ENCODE measurements at places on chromosomes 5 and 9.
A peak's percentile ranks its signal among the peaks of the same experiment; 100 is the strongest.

GRCh38 chr9:91332546-91333231 lies 29.0 kb downstream of the AUH start:
- DNase-seq = no peak

GRCh38 chr9:77614645-77615044 lies 33.5 kb downstream of the GNA14 start:
- no peak for DNase-seq

GRCh38 chr5:137491121-137491520 lies 8.0 kb downstream of the SPOCK1 start:
- no peak for DNase-seq

- no peak for DNase-seq
These were observed 4.7 kb downstream of the SKP2 start for GRCh38 chr5:36156619-36157018.

DNA sequence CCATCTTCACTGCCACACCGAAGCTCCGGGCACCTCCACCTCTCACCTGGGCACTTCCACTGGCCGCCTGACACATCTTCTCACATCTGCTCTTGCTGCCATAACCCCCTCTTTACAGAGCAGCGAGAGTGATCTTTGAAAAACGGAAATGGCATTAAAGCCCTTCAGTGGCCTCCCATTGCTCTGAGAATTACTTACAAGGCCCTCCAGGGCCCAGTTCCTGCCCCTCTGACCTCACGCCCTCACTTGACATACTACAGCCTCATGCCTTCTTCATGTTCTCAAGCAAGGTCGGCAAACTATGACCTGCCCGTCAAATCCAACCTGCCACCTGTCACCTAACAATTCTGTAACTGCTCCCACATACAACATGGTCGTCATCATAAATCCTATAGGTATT lies 187.3 kb downstream of the NR3C1 start:
- no peak for DNase-seq

- DNase-seq = no peak
These were observed 20.2 kb upstream of the SPARC start for GRCh38 chr5:151706906-151707305.

DNA sequence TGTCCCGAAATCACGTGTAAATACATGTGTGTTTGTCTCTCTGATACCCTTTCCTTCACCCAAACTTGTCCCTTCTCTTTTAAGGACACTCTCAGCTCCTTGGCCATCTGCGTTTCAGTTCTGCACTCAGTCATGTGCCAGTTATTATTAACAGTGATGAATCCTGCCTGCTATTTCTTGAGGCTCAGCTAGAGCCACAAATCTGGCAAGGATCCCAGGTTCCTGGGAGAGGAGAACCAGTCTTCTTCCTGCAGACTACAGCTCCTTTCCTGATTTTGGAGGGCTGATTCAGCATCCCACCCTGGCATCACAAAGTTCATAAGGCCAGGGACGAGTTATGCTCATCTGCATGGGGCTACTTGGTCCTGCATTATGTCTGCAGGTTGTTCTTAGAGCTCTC lies 5.6 kb downstream of the MAMDC2 start:
- DNase-seq = no peak

DNA sequence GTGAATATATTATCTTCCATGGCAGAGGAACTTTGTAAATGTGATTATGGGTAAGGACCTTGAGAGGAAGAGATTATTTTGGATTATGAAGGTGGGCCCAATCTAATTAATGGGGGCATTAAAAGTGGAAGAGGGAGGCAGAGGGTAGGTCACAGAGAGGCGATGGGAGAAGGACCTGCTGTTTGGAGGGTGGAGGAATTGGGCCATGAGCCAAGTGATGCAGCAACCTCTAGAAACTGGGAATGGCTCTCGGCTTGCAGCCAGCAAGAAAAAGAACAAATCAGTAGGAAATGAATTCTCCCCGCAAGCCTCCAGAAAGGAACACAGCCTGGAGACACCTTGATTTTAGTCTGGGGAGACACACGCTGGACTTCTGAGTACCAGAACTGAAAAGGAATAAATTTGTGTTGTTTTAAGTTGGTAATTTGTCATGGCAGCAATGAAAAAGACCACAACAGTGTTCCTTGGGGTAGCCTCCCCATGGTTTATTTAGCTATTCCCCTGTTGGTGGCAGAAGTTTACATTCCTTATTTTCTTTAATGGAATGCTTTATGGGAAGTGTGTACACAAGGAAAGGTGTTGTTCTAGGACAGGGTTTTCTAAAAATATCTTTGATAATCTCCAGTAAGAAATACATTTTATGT lies 103.6 kb downstream of the HSPA4 start:
- no peak for DNase-seq

GRCh38 chr5:40680741-40681362 lies 1.1 kb downstream of the PTGER4 start:
- DNase-seq = peak; percentile 64

- DNase-seq = no peak
These were observed 48.1 kb upstream of the OLFM1 start for GRCh38 chr9:135039266-135039870.

GRCh38 chr5:56227691-56228090 lies 5.4 kb downstream of the ANKRD55 start:
- DNase-seq = no peak

GRCh38 chr9:110007477-110008270 lies 200.3 kb downstream of the C9orf152 start:
- no peak for DNase-seq

GRCh38 chr9:128459011-128459410 lies 3.2 kb downstream of the ODF2 start:
- DNase-seq = no peak

- no peak for DNase-seq
These were observed 19.9 kb downstream of the NDST1 start for GRCh38 chr5:150527808-150528207.

DNA sequence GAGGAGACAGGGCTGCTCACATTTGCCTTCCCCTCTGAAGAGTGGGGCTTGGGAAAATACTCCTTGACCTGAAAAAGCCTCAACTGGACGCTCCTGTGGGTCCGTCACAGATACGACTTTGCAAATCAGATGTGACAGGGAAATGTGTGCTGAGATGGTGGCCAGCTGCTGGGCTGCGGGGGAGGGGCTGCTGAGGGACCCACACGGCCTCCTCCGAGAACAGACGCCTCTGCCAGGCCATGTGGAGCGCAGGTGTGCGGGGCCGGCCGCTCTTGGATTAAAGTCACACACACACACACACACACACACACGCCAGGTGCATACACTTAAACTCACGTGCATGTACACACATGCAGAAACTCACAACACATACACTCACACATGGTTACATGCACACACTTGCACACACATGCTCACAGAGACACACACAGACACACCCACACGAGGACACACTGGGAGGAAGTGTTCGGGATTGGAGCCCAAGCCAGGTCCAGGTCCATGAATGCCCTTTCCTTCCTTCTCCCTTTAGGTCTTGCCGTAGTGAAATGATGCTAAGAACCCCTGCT lies 167.4 kb downstream of the GAPVD1 start:
- no peak for DNase-seq

DNA sequence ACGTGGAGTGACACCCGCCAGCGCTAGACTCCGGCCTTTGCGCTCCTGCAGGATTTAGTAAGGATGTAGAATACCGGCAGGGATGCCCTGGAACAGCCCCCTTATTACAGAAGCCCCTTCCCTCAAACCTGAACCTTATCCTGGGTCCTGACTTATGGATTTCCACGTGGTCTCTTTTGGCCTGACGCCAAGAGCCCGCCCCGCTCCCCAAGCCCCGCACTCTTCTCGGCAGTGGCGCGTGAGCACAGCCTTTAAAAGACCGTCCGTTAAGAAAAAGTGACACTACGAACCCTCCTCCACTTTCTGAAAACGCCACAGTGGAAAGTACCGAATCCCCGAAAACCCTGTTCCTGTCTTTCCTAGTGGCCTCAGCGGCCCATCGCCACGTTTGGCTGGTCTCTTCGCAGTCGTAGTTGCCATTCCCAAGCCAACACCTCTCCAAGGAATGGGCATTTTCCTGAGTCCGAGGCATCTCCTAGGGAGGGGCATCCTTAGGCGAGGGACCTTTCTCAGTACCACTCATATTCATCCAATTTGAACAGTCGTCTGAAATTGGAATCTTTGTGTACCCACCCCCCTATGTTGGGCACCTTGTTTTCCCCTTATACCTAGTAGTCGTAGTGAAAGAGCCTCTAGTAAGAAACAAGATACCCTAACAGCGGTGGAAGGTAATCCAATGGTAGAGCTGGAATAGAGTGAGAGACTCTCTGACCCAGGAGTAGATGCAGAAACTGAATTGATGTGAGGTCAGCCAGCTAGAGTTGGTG lies 732 bp upstream of the MCIDAS start:
- DNase-seq = no peak

GRCh38 chr9:5879419-5880181 lies 11.1 kb upstream of the MLANA start:
- no peak for DNase-seq

GRCh38 chr9:36995927-36996705 lies 38.0 kb downstream of the PAX5 start:
- peak; percentile 58 for DNase-seq

DNA sequence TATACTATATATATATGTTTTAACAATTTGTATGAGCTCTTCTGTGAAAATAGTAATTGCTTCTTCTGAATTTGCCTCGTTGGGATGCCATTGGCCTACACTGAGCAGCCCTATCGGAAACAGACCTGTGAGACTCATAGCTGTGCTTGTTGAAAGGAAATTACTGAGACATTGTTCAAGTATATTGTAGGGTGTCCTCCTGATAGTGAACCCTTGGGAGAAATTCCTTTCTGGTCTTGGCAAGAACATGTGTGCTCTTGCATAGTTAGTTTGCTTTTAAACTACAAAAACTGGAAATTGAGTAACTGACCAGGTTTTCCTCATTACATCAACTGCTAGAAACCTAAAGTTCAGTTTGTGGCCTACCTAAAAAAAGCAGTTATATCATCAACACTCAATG lies 160.9 kb downstream of the LURAP1L start:
- DNase-seq = no peak

- DNase-seq = no peak
These were observed 151.9 kb downstream of the NDUFS4 start for GRCh38 chr5:53712327-53712726.

- DNase-seq = no peak
These were observed 220.2 kb downstream of the PDZD2 start for GRCh38 chr5:31859096-31859495.

- DNase-seq = no peak
These were observed 32.6 kb downstream of the HSD17B4 start for GRCh38 chr5:119484884-119485283.

GRCh38 chr9:21579247-21579671 lies 97.1 kb upstream of the IFNE start:
- DNase-seq = peak; percentile 66

GRCh38 chr9:131589124-131589711 lies 43.9 kb downstream of the PRRT1B start:
- no peak for DNase-seq

GRCh38 chr9:21985964-21986667 lies 8.1 kb downstream of the CDKN2A start:
- no peak for DNase-seq

DNA sequence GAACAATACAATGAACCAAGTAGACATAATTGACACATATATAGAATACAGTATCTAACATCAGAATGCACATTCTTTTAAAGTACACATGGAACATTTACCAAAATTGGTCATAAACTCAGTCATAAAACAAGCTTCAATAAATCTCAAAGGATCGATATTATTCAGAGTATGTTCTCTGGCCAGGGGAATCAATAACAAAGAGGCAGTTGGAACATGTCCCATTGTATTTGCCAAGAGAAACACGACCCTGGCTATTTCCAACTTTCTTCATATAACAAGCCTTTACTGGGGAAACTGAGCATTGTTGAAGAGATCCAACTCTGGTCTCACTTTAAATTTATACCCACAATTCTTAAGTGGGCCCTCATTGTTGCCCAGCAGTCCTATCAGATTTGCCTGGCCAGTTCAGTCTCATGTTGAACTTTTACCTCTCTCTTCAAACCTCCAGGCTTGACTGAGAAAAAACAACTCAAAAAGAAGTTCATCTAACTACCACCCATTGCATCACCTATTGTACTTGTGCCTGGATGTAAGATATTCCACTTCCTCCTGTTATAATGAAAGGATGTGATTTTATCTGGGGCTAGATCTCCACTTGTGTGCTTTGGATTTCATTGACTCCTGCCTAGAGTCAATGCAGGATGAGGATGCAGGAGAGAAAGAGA lies 162.5 kb downstream of the HSPA4 start:
- DNase-seq = no peak

GRCh38 chr5:51381761-51382474 lies 1.3 kb upstream of the ISL1 start:
- DNase-seq = no peak
